ENCODE measurements at places on chromosomes 6 and 20.

DNA sequence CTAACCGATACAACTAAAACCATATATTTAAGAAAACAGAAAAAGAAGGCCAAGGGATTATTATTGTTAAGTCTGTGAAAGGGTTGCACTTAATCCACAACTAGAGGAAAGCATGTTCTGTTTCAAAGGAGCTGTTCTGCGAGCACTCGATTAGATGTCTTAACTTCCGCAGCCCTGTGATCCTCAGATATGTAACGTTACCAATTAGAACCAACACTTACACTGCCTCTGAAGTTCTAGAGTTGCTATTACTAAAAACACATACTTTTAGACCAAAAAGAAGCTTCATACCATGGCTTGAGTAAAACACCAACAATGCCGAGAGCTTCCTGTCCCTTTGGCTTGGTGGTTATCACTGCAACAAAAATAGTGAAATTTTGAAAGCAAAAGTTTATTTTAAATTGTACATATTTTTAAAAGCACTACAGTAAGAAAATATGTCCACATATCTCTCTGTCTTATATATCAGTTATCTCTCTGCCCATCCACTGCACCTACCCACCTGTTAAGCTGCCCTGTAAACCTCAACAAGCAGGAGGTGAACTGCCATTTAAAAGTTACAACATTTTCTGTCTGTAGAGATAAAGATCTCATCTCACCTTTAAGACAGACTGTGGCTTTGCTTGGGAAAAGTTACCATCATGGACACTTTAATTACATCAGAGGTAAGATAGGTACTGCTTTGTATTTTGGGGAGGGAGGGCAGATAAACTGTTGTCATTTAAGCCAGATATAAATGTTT is 7.1 kb upstream of the DUSP22 start:
- DNase-seq = no peak

- DNase-seq = no peak
Measured at GRCh38 chr6:24985323-24985722, 49.6 kb upstream of the RIPOR2 start.

- DNase-seq = no peak
Measured at GRCh38 chr20:43151901-43152300, 37.8 kb downstream of the PTPRT start.

GRCh38 chr20:61839223-61839911 is 226.3 kb downstream of the TAF4 start:
- no peak for DNase-seq

GRCh38 chr20:20415321-20415720 is 47.4 kb downstream of the INSM1 start:
- no peak for DNase-seq

GRCh38 chr20:23091721-23092383 is 5.7 kb upstream of the CD93 start:
- DNase-seq = no peak

GRCh38 chr6:71489736-71490135 is 201.1 kb downstream of the OGFRL1 start:
- DNase-seq = no peak

DNA sequence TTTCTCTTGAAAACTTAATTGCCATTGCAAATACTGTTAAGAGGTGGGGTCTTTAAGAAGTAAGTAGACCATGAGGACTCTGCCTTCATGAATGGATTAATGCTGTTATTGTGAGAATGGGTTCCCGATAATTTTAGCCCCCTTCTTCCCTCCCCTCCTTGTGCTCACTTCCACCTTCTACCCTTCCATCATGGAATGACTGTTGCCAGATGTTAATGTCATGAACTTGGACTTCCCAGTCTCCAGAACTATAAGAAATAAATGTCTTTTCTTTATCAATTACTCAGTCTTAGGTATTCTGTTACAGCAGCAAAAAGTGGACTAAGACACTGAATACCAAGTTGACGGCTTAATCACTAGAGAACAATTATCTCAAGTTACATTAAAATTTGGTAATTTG is 5.8 kb upstream of the FOXQ1 start:
- DNase-seq = no peak

GRCh38 chr6:119683031-119683430 is 333.5 kb upstream of the MAN1A1 start:
- no peak for DNase-seq

DNA sequence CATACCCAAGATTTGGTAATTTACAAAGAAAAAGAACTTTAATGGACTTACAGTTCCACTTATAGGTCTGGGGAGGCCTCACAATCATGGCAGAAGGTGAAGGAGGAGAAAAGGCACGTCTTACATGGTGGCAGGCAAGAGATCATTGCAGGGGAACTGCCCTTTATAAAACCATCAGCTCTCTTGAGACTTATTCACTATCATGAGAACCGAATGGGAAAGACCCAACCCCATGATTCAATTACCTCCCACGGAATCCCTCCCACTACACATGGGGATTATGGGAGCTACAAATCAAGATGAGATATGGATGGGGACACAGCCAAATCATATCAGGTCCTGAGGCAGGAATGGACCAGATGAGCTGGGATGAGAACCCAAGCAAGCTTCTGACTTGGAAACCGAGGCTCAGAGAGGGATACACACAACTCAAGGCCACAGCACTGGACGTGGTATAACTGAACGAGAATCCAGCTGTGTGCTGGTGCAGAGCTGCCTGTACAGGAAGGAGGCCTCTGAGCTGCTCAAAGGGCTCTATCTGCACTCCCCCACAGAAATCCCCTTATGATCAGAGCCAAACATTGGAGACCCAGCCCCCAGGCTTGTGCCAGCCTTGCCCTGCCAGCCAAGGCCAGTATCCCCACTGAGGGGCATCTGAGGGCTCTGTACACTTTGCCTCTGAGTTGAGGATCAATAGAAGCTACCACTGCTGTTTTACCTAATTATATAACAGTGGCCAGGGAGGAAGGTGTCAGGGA is 137.8 kb downstream of the CEBPB start:
- no peak for DNase-seq

Data from substantia nigra (tissue), 51 donors.